ENCODE measurements at places on chromosomes 12 and 14.

- no peak for DNase-seq
Measured at GRCh38 chr14:51307551-51307950, 67.5 kb downstream of the TMX1 start.

- peak; percentile 43 for DNase-seq
Measured at GRCh38 chr14:52241087-52241793, 26.3 kb upstream of the PTGDR start.

GRCh38 chr12:906062-906585 is 43.4 kb downstream of the RAD52 start:
- no peak for DNase-seq

DNA sequence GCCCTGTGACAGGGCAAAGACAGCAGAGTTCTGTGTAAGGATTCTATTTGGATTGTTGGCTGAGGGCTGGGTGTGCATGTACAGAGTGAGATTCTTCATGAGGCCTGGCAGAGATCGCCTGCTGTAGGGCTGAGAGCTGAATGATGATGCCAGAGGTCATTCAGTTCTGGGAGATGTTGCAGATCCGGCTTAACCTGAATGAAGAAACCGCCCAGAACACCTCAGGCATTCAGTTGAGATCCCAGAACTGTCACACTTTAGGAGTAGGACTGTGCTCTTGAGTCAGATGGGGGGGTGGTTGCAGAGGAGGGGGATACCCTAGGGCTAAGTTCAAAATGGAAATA is 5.8 kb upstream of the EVL start:
- DNase-seq = no peak

DNA sequence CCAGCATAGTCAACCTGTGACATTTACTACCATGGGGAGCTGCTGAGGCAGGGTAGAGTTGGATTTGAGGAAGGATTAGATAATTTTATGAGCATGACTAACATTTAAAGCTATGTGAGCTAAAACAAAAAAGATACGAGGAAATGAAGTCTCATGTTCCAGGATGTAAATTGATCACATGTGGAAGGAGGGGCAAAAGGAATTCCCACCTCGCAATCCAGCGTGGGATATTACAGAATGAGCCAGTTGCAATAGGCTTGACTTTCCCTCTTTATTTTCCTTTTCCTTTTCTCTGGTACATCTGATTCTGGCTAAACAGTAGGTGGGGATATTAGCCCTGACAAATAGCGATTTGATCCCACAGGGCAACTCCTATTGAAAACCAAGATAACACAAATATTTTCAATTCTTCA is 214.9 kb upstream of the HMGA2 start:
- DNase-seq = peak; percentile 3

- no peak for DNase-seq
Measured at GRCh38 chr14:24915958-24916595, 133.9 kb downstream of the STXBP6 start.

- DNase-seq = no peak
Measured at GRCh38 chr14:100810861-100811461, 15.0 kb upstream of the MEG3 start.

DNA sequence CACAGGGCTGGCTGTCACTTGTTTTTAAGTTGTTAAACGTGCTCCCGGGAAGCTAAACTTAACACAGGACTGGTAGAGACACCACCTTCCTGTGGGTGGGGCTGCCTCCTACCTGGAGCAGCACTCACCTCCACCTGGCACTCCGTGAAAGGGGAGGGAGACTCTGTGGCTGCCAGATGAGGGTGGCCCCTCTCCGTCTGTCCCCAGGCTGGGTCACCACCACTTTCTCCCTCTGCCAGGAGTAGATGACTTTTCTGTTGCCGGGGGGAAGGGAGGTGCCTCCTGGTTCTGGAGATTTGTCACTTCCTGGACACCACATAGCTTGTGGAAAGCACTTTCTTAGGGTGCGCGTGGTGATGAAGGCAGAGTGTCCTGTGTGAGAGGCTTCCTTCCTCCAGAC is 81.3 kb downstream of the WDR20 start:
- DNase-seq = no peak

DNA sequence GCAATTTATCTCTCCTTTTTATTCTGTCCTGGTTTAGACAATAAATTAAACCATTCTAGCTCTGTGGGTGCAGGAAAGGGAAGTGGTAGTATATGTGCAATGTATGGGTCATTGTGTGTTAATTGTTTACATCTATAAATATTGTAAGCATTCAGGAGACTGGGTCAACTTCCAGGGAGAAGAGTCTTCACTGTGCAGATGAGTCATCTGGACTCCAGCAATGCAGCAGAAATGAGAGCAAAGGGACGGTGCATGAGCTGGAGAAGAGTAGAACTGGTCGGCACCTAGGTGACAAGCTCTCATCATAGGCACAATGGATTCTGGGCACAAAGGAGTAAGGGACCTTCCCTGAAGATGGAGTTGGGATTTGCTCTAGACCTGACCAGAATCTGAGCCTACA is 211.1 kb upstream of the DAAM1 start:
- no peak for DNase-seq

DNA sequence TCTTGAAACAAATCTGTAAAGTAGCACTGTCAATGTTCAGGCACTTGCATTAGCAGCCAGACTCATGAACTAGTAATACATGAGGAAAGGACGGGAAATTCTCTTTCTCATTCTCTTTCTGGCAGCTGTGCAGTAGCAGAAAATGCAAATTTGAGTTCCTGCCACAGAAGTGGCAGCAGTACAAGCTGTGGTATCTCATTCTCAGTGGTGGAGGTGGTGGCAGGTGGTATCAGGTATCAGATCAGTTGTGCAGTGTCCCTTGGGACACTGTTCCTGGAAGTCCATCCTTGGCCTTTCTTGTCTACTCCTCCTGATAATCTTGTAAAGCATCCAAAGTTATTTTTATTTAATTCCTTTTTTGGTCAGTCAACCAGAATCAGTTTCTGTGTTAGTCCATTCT is 103.0 kb downstream of the C12orf42 start:
- no peak for DNase-seq

DNA sequence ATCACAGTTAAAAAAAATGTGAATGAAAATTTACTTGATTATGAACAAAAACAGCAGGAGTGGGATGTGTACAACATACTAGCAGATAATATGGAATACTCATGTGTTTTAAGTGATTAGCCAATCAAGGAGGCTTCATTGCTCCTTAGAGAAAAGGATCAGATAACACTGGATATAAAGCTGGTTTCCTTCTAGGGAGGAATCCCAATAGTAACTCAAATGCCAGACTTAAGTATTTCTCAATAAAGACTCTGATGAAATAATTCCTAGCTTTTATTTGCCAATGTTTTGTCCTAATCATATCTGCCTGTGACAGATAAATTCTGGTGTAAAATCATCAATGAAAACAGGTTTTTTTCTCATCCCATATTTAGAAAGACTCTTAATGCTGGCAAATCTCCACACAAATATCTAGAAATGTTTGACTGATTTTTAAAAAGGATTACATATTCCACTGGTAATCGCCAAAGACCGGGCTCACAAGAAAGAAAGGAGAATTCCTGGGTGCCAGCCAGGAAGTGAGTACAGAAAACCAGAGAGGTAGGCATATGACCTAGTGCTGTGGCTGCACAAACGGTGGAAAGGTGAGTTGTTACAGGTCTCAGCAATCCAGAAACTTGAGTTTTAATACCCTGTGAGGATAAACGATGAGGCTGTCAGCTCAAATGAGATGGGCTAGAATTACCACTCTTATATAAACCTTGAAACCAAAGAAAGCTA is 108.6 kb upstream of the TTC7B start:
- no peak for DNase-seq

GRCh38 chr12:3165078-3165980 is 88.2 kb downstream of the TSPAN9 start:
- DNase-seq = no peak

DNA sequence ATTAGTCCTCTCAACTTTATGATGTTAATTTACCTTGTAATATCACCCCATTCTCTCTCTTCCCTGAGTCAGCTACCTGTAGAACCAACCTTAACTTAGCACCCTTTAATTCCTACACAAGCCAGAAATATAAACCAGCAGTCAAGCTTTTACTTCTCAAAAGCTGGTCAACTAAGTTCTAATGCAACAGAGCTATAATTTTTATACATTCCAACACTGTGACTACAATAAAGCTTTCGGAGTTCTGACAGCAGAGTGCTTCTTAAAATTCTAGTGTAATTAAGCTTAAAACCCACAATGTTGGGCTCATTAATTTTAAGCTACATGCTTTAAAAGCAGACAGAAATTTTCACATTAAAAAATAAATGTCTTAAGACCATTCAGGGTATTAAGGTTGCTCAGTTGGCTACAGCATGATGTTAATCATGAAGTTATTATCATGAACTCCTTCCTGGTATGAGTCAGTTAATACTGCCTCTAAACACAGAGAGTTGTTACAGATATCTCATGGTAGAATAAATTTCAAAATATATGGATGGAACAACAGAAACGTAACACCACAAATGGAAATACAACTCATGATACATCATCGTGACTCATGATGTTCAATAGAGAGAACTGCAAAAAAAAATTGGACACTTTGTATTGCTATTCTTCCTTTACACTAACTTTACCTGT is 126.7 kb downstream of the EPS8 start:
- no peak for DNase-seq

GRCh38 chr12:64891629-64892028 is 67.2 kb downstream of the TBC1D30 start:
- no peak for DNase-seq

DNA sequence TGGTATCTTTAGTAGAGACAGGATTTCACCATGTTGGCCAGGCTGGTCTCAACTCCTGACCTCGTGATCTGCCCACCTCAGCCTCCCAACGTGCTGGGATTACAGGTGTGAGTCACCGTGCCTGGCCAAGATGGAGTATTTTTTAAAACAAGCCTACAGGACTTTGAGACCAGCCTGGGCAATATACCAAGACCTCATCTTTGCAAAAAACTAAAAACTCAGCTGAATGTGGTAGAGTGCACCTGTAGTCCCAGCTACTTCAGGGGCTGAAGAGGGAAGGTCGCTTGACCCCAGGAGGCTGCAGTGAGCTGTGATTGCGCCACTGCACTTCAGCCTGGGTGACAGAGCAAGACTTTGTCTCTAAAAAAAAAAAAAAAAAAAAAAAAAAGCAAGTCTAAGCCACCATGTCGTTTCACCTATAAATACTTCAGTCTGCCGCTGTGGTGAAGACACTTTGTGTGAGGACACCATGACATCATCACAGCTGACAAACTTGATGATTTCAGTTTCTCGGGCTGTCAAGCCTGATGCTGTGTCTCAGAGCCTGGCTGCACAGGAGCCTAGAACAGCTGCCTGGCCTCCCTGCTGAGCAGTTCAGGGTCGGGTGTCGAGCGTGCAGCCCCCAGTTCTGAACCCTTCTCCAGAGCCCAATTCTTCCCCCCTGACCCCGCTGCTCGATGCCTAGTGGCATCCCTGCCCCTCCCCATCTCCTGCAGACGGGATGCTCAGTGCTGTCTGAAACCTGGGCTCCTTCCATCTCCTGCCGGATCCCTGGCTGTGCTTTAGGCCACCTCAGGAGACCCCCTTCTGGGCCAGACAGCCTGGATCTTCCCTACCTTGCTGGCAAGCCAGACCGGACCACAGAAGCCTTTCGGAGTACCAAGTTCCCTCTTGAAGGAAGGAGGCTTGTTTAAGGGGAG is 119.2 kb upstream of the EVL start:
- DNase-seq = peak; percentile 37

- no peak for DNase-seq
Measured at GRCh38 chr12:100953677-100954076, 159.1 kb downstream of the ANO4 start.

DNA sequence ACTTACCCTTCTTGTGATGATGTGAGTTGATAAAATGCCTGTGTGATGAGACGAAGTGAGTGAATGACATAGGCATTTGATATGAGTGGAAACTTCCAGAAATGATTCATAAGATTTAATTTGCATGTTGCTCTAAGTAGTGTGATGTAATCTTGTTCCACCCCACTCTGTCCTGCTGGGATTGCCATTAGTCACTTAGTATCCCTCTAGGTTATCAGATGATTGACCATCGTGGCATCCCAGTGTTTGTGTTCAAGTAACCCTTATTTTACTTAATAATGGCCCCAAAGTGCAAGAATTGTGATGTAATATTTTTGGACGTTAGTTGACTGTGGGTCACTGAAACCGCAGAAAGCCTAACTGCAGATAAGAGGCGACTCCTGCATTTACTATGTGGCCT is 214.4 kb upstream of the DIO2 start:
- no peak for DNase-seq

GRCh38 chr12:111368788-111369495 is at the start of gene PHETA1:
Gene PHETA1, minus strand, starts transcription at chr12:111369095. Its CDS starts 5,668 bp downstream, at chr12:111363427.
- DNase-seq = peak; percentile 91

GRCh38 chr14:83709116-83709515 is 1820.8 kb upstream of the FLRT2 start:
- no peak for DNase-seq

All from inflammatory macrophage treated with lipopolysaccharide for 1 hour (primary cell).